ENCODE measurements at places on chromosomes 5 and 9. TPM values are rescaled to one million over a fixed set of nuclear protein-coding genes. Genes with fewer than 3 reads are reported as not detected.

The ENTPD2 gene
- not detected for total RNA-seq

The FIBCD1 gene
- 4.0 TPM for total RNA-seq

The KCNV2 gene
- not detected for total RNA-seq

The CSF1R gene
- not detected for total RNA-seq

The SLC27A6 gene
- total RNA-seq: 41.3 TPM

The APC gene
- total RNA-seq: 40.1 TPM

The CACFD1 gene
- 73.8 TPM for total RNA-seq

The NPM1 gene
- 660 TPM for total RNA-seq
